ENCODE measurements at places on chromosomes 3 and 15.

DNA sequence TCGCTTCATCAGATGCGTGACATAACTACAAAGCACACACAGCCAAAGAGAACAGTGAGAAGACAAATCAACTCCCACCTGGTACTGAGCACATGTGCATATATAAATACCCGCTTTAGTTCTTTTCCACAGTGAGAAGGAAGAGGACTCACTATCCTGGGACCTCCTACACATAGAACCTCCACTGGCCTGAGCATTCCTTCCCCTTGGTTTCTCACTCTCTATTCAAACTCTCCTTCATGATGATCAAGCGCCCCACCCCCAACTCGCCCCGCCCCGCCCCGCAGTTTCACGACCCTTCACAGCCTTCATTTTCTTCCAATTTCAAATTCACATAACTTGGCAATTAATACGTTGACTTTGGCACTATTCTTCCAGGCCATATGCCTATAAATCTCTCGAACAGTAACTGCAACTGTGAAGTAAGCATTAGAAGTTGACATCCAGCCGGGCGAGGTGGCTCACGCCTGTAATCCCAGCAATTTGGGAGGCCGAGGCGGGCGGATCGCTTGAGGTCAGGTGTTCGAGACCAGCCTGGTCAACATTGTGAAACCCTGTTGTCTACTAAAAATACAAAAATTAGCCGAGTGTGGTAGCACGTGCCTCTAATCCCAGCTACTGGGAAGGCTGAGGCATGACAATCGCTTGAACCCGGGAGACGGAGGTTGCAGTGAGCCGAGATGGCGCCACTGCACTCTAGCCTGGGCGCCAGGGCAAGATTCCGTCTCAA lies 1.1 kb downstream of the RPS17 start:
- no peak for DNase-seq

- DNase-seq, result no peak
These were observed 33.0 kb downstream of the CCDC12 start for GRCh38 chr3:46943237-46944187.

DNA sequence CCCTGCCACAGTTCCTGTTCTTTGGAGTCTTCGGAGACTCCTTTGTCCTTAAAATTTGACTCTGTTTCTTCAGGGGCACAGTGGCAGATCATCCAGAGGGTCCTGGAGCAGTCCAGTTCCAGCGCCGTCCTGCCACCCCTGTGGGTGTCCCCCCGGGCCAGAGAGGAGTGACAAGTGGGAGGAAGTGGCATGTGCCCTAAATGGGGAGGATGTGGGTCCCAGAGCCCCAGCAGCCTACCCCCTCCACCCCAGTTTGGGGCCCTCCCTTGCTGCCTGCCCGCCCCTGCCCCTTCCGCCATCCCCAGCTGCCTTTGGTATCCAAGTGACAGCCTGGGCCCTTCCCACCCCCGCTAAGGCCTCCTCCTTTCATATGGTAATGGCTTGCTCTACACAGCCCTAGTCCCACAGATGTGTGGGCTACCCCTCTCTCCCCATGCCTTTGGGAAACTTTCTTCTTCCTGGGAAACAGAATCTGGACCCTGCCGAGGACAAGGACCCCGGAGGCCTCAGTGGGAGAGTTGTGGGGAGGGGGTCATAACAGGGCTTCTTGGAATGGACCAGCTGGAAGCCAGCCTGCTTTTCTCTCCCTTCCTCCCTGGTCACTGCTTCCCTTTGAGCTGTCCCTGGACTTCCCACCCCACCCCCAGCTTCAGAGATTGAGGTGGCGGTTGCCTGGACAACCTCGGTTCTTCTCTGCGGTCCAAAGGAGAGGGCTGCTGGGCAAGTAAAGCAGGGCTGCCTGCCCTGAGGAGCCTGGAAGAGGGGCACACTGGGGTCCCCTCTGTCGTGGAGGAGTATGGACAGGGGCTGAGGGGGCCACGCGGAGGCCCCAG lies 43.2 kb downstream of the KLHL25 start:
- no peak for DNase-seq

GRCh38 chr15:40886586-40886985 lies 7.7 kb upstream of the VPS18 start:
- DNase-seq, result no peak

- DNase-seq, result peak; percentile 15
These were observed 281.9 kb downstream of the RAP2B start for GRCh38 chr3:153443961-153444360.

GRCh38 chr3:67458896-67459530 lies 195.4 kb downstream of the SUCLG2 start:
- DNase-seq, result no peak

- no peak for DNase-seq
These were observed 207.1 kb downstream of the UACA start for GRCh38 chr15:70556151-70556741.

GRCh38 chr3:185960522-185961288 lies 22.9 kb upstream of the TRA2B start:
- DNase-seq, result no peak

DNA sequence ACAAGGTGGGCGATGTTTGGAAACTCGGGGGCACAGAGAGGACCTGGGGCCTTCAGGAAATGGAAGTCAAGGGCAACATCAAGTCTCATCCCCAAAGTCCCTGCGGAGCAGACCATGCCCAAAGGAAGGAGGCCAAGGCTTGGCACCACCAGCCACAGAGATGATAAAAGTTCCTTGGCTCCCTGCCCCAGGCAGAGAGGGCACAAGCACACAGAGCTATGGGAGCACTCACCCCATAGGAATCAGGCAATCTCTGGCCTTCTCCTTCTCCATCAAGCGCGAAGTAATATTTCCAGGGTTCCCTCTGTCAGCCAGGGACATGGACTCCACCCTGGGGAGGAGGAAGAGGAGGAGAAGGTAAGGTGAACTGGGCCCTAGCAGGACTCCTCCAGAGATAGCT lies 7.9 kb downstream of the ACAA1 start:
- no peak for DNase-seq

DNA sequence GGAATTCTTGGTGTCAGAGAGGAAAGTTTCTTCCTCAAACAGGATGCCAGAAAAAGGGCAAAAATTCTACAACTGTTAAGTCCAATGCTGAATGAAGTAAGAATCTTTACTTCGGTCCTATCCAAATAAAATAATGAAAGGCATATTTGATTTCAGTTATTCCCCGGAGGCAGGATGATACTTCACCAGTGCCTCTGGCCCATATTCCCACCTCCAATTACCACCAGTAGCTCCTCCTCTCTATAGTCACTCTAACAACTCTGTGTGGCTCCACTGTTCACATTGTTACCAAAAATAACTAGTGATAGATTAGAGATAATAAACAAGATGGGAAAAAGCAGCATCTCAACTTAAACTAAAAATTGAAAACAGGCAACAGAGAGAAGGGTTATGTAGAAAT lies 20.7 kb downstream of the MAP1A start:
- DNase-seq, result no peak

- no peak for DNase-seq
These were observed 67.1 kb upstream of the SEC13 start for GRCh38 chr3:10387881-10388609.

DNA sequence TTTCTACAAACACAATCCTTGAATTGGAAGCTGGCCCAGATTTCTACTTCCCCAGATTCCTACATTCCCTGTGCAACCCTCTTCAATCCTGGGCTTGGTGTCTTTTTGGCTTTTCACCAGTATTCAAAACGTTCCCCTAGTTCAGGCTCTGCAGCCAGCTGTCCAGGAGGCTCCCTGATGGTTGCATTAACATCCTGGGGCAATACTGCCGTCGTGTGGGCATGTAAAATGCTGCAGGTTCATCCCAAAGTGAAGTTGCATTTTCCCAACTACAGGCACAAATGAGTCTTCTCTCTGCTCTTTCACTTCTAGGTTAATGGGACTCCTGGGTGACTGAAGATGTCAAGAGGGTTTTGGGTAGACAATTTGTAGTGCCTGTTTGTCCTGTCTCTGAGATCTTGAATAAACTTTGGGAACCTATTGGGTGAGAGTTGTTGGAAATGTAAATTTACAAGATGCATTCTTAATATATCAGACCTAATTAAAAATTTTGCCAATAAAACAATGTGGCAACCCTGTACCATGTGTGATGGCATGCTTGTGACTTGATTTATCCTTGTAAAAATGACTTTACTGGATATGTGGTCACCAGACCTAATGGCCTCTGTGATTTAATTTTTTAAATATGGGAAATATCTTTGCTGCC lies 28.6 kb downstream of the SOX14 start:
- DNase-seq, result peak; percentile 29

GRCh38 chr3:39467394-39468107 lies at the start of gene MOBP:
MOBP (plus strand) TSS chr3:39467680; CDS start chr3:39502070, 34,390 bp downstream.
- no peak for DNase-seq

- DNase-seq, result peak; percentile 37
These were observed 39.3 kb downstream of the OSTN start for GRCh38 chr3:191238321-191238817.

DNA sequence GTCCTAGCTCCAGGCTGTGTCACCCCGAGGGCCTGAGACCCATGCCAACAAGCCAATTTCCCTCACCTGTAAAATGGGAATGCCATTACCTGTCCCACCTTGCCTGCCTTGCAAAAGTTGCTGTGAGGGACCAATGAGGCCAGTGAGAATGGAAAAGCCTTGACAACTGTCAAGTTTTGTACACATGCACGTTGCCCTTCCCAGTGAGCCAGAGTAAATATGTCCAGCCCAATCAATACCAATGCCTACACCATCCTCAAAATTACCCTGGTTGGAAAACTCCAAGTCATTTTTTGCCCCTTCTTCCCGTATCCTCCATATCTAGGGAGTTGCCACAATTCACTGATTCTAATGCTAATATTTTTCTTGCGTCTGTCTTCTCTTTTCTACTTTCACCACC lies 73.5 kb upstream of the RASGRF1 start:
- no peak for DNase-seq

- no peak for DNase-seq
These were observed 303.2 kb downstream of the CTNNB1 start for GRCh38 chr3:41502481-41502880.

DNA sequence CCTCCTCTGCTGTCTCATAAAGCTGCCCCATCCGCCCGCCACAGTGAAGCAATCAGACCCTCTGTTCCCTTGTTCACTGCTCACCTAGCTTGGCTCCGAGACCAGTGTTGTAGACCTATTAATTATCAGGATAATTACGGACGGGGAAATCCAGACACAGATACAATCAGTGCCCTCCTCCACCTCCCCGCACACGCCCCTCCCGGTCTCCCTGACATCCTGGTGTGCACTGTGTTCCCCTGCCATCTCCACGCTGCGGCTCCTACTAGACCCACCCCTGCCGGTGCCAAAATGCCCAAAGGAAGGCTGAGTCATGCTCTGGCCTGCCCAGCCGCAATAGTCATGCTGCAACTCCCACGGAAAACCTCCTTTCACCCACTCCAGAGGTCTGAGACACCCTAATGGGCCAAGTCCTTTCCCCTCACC lies 277.3 kb upstream of the TLE3 start:
- DNase-seq, result peak; percentile 22

GRCh38 chr3:141455603-141456300 lies 31.1 kb upstream of the RASA2 start:
- peak; percentile 76 for DNase-seq

DNA sequence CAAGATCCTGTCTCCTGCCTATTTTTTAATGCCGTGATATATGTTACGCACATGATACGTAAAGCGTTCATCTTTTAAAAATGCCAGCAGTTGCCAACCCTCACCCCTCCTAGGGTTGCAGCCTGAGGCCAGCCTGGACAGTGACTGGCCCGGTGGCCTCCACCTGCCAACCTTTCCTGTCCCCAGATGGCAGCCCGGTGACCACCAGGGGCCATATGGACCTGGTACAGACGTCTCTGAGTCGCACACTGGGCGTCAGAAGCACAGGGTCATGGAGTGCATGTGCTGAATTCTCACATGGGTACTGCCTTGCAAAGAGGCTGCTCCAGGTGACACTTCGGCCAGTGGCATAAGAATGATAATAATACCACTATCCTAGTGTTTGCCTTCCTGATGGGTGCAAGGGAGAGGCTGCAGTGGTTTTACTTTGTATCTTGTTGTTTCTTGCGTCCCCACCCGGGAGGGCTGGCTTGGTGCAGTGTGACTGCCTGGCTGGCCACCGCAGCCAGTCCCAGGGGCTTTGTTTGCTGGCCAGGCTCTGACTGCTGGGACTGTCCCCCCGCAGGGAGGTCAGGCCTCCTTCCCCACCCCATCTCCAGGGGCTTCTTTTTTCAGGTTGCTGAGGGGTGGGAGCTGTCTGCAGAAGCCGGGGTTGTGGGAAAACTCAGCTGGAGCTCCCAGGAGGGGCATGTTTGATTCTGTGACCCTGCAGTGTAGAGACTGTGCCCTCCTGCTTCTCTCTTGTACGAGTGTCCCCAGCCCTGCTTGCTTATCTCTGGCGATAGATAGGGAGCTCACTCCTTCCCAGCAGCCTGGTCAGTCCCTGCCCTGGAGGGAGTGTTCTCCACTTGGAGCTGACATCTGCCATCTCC lies 16.9 kb downstream of the FBLN2 start:
- no peak for DNase-seq

DNA sequence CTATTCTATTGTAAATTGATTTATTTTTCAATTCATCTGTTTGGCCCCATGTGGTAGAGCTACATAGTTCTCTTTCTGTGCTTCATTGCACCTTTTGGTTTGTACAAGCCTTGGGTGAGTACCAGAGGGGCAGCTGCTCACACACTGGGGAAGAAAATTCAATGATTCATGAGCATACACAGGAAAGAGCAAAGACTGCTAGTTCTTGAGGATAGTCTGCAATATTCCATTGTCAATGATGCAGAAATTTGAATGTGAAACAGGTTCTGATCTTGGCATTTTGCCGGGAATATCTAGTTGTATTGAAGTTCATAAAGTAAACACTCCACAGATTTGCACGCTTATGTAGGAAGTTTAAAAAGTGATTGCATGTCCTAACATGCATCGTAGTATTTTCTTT lies 304.6 kb downstream of the NAALADL2 start:
- peak; percentile 0 for DNase-seq

- DNase-seq, result peak; percentile 32
These were observed 74.2 kb downstream of the CRTC3 start for GRCh38 chr15:90603893-90604292.

GRCh38 chr3:14129296-14129695 lies 4.4 kb downstream of the TMEM43 start:
- no peak for DNase-seq

DNA sequence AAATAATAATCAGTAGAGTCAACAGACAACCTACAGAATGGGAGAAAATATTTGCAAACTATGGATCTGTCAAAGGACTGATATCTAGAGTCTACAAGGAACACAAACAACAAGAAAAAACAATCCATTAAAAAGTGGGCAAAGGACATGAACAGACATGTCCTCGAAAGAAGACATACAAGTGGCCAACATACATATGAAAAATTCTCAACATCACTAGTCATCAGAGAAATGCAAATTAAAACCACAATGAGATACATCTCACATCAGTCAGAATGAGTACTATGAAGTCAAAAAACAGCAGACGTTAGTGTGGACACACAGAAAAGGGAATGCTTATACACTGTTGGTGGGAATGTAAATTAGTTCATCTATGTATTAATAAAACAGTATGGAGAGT lies 33.7 kb downstream of the SLC2A2 start:
- peak; percentile 40 for DNase-seq

DNA sequence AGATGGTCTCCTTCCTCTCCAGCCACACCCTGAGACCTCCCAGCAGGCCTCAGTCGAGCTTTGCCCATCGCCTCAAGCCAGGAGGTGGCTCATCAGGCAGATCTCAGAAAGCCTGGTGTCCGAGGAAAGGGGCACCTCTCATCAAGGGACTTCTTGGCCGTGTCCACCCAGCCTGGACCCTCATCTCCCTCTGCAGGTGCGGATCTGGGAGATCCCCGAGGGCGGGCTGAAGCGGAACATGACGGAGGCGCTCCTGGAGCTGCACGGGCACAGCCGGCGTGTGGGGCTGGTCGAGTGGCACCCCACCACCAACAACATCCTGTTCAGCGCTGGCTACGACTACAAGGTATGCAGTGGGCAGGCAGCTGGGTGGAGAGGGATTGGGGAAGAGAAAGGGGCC lies 110.2 kb downstream of the ANP32A start:
- DNase-seq, result no peak

GRCh38 chr15:36589971-36590370 lies 10.5 kb downstream of the CDIN1 start:
- peak; percentile 23 for DNase-seq
